Activated naive CD4-positive, alpha-beta T cell (primary cell): ENCODE measurements at places on chromosomes 3 and 15.

DNA sequence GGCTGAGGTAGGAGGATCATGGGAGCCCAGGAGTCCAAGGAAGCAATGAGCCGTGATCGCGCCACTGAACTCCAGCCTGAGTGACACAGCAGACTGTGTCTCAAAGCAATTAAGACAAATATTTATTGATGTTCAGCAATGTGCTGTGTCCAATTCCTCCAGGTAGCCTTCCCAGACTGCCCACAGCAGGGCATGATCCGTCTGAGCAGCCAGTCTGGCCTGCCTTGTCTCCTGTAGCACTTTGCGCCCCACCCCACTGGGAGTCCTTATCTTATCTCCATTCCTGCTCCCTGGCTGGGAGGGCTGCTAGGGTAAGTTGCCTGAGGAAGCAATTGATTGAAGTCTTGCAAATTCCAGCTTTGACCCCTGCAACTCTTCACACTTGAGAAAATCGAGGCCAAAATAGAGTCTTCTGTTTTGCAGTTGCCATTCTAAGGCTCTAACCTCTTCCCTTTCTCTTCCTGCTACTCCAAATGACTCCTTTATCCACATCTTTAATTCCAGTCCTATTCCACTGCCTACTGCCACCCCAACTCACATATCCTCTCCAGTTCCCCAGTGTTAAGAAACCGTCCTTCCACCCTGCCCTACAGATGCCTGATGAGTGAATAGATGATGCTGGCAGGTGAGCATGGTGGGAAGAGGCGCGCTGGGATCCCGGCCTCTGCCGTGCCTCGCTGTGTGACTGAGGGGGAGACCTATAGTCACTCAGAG, 26.9 kb upstream of the LCTL start:
- DNase-seq = no peak

DNA sequence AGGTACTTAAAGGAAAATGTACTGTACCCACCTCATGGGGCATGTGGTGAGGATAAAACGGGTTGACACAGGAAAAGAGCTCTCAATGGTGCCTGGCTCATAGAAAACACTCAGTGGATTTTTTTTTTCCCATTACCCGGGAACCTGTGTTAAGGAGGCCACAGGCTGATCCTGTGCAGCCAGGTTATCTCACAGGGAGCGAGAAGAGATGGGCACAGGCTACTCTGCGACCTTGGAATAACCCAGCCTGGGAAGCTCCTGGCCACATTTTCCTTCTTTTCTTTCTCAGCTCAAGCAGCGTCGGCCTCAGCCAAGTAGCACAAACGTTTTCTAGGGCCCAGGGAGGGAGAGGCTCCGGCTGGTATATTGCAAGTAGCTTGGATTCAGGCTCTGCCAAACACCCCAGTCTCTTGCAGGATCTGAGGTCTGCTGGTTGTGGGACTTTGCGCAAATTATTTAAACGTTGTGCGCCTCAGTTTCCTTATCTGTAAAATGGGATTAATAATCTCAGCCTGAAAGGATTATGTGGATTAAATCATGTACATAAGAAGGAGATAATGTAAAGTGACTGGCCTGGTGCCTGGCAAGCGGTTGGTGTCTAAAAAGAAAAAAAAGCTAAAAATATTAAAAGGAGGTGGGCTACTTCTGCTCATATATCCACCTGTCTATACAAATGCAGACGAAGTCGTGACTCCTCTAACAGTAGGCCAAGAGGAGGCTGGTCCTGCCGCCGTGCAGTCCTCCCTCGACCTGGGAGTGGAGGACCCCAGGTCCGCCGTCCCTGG, 2.2 kb downstream of the FURIN start:
- no peak for DNase-seq

GRCh38 chr3:37540786-37541185, 320.9 kb upstream of the CTDSPL start:
- no peak for DNase-seq

GRCh38 chr3:174882789-174883188, 23.7 kb downstream of the NAALADL2 start:
- DNase-seq = no peak

DNA sequence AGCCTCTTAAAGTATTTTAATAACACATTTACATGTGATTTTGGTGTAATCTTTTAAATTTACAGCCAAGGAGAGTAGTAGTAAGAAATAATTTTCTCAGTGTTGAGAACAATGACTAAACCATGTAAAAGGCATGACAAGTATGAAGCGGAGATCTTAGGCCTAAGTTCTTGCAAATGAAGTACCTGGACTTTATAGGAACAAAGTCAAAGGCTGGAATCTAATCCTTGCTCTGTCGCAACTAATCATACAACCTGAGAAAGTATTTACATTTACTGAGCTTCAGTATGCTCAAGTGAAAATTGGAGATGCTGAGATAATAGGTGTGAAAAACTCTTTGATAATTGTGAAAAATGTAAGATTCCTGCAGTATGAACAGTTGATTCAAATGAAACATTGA, 86.4 kb upstream of the VGLL3 start:
- DNase-seq = no peak

GRCh38 chr3:88220126-88220525, 70.4 kb downstream of the C3orf38 start:
- DNase-seq = no peak

- DNase-seq = no peak
Measured at GRCh38 chr3:77063423-77063822, 23.5 kb downstream of the ROBO2 start.

GRCh38 chr3:46578973-46579755, 13.1 kb upstream of the LRRC2 start:
- DNase-seq = no peak

DNA sequence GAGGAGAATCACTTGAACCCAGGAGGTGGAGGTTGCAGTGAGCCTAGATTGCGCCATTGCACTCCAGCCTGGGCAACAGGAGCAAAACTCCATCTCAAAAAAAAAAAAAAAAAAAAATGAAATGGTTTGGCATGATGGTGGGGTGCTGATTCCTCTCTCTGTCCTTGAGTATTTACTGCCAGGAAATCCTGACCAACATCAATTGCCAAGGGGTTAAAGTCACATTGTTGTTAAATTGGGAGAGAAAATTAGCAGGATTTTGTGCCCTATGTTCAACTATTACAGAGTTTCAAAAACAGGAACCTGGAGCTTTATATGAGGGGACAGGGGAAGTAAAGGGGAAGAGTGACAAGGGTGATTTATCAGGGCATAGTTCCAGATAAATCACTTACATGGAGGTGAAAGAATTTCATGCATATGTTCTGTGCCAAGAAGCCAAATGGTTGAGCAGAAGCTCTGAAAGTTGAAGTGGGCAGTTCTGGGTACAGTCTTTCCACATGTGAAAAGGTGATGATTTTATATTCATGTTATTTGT, 70.5 kb upstream of the TSEN2 start:
- no peak for DNase-seq

GRCh38 chr3:30605706-30606300, 598 bp upstream of the TGFBR2 start:
- DNase-seq = no peak

GRCh38 chr3:133428552-133428951, 28.7 kb downstream of the BFSP2 start:
- no peak for DNase-seq
